ENCODE measurements at places on chromosomes 12 and 14. TPM values are rescaled to one million over a fixed set of nuclear protein-coding genes. Genes with fewer than 3 reads are reported as not detected.

WNT1 gene
- not detected for total RNA-seq

WNT5B gene
- total RNA-seq = 5.1 TPM

VRTN gene
- not detected for total RNA-seq

C14orf39 gene
- total RNA-seq = not detected

POTEG gene
- not detected for total RNA-seq

- no peak for DNase-seq
These were observed 188.4 kb downstream of the MED13L start for GRCh38 chr12:116089080-116089479.

DNA sequence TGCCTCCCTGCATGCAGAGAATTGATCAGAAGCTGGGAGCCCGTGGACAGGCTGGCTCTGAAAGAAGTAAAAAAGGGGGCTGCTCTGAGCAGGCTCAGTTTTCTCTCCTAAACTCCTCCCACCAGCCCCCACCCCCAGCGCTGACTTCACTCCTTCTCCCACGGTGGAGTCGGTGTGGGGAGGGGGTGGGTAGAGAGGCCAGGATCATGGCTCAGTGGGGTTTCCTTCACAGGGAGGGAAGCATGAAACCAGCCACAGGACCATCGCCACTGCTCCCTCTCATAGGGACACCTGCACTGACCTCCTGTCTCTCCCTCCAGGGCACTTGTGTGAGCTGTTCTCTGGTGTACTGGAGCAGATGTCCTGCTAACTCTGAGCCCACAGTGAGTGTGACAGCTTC lies 78.9 kb downstream of the STAB2 start:
- DNase-seq = no peak

DNA sequence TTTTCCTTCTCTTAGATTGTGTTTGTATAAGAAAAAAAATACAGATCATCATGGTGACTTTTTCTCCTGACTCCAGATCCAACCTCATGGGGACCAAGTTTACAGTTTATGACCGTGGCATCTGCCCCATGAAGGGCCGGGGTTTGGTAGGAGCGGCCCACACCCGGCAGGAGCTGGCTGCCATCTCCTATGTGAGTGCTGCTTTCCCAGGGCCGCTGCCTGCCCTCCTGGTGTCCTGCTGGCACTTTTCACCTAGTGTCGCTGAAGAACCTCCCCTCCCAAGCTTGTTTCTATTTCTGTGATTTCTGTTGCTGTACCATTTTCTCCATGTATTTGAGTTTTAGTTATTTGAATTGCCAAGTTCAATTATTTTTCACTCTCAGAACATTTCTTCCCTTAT lies 24.8 kb upstream of the TEAD4 start:
- DNase-seq = no peak

DNA sequence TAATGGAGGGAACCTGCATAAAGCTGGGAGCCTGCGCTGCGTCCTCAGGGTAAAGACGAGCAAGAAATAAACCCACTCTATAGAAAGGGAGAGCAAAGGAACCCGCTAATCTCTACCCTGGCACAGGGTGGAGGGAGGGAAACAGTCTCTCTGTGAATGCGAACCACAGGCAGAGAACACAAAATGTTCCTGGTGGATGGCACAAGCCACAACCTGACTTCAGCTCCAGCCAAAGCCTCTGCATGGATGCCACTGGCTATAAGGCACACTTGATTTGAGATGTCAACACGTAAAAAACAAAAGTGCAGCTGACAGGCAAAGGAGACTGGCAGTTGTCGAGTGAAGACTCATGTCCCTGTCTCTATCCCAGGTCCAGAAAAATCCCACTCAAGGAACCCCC lies 32.4 kb downstream of the CHGA start:
- no peak for DNase-seq
